ENCODE measurements at places on chromosomes 3 and 15.
A peak's percentile ranks its signal among the peaks of the same experiment; 100 is the strongest.

DNA sequence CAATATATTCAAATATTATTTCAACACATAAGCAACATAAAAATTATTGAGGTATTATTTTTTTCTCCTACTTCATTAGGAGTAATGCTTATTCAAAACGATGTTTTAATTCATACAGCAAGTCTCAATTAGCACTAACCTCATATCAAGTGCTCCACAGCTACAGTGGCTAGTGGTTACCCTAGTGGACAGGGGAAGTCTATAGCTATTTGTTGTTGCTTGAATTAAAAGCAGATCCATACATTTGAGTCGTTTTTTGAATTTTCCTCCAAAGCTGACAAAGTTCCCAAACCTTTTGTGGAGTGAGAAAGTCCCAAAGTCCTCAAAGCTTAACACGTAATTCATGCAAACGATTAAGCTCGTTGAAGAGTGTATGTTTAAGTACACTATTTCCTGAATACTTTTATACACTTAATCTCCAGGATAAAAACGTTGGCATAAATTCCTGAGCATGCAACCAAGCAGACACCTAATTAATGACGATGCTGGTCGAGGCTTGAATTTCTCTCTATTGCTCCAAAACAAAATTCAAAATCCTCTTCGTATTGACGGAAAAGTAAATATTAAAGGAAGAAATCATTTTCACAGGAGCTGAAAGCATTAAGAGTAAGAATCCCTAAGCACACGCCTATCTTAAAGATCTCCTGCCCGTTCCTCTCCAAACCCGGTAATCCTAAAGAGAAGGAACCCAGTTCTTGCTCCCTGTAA lies 985 bp downstream of the VPS13C start:
- DNase-seq, result no peak

GRCh38 chr3:62229908-62230307 lies 143.4 kb downstream of the FEZF2 start:
- DNase-seq, result peak; percentile 3

GRCh38 chr15:78407608-78408354 lies 30.2 kb upstream of the IREB2 start:
- no peak for DNase-seq

GRCh38 chr3:192273697-192274010 lies 453.7 kb downstream of the FGF12 start:
- DNase-seq, result no peak

DNA sequence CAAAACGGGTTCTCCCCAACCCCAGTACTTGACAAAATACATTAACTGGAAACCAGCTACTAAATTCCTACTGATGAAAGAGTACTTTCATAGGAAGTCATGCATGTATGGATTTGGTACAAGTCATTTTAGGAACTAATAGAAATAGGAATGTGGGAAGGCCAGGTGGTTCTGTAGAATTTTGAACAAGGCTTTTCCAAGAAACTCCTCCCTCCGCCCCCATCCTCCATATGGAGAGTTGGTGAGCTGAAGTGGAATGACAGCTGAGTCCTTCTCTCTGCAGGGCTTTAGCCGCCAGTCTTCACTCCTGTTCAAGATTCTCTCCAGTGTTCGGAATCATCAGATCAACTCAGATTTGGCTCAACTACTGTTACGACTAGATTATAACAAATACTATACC lies 33.2 kb downstream of the TUBGCP4 start:
- DNase-seq, result no peak

GRCh38 chr3:171732756-171733155 lies 77.5 kb downstream of the PLD1 start:
- DNase-seq, result no peak

GRCh38 chr3:128062033-128062745 lies 10.0 kb downstream of the SEC61A1 start:
- no peak for DNase-seq

DNA sequence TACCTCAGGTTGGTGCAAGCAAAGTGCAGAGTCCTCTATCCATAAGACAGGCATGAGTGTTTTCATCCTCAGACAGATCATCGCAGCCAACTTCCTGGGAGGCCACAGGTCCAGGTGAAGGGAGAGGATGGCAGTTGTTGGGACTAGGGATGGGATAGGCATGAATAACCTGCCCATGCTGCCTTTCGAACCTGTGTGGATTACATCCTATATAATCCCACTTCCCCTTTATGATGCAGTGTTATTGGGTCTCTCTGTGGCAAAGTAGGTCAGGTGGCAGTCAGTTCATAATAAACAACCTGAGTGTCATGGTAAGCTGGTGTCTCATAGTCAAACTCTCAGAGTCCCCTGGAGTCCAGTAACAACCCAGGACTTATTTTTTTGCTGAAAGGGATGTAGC lies 40.4 kb downstream of the CCR3 start:
- DNase-seq, result no peak

GRCh38 chr3:60703008-60703407 lies 548.2 kb downstream of the FHIT start:
- no peak for DNase-seq

GRCh38 chr3:58522759-58523425 lies 14.1 kb downstream of the ACOX2 start:
- DNase-seq, result no peak

DNA sequence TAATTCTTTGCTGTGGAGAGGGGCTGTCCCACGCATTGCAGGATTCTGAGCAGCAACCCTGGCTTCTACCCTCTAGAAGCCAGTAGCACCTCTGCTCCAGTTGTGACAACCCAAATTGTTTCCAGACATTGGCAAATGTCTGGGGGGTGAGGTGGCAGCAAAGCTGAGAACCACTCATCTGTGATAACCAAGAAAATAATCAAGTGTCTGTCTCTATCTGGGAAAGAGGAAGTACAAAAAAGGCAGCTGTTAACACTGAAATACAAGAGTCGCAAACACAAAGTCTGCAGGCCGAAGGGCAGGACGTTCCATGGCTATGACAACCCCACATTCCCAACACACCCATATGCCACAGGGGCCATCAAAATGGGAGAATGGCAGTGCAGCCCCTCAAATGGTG lies 42.2 kb upstream of the GNB5 start:
- no peak for DNase-seq

DNA sequence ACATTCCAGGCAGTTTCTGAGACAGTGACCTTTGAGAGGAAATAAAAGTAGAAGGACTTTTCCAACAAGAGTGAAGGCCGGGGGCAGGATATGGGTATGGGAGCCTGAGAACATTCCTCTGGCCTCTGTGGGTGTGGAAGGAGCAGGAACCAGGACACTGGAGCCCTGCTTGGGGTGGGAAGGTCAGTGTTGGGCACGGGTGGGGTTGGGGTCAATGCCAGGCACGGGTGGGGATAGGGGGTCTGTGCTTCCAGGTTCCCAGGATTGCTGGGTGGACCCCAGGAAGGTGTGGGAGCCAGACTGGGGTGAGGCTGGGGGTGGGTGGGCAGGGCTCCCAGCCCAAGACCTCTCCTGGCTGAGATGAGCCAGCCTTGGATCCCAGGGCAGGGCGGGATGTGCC lies 163.5 kb downstream of the NSMCE3 start:
- DNase-seq, result no peak

GRCh38 chr3:133860519-133860918 lies 35.2 kb downstream of the RAB6B start:
- no peak for DNase-seq

DNA sequence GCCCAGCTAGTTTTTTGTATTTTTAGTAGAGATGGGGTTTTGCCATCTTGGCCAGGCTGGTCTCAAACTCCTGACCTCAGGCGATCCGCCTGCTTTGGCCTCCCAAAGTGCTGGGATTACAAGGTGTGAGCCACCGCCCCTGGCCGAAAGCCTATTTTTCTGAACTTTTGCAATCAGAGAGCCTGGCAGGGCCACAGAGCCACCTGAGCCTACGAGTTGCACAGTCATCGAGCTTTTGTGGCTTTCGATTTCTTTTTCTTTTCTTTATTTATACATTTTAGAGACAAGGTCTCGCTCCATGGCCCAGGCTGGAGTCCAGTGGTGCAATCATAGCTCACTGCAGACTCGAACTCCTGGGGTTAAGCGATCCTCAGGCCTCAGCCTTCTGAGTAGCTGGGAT lies 140.4 kb downstream of the NSMCE3 start:
- DNase-seq, result no peak

DNA sequence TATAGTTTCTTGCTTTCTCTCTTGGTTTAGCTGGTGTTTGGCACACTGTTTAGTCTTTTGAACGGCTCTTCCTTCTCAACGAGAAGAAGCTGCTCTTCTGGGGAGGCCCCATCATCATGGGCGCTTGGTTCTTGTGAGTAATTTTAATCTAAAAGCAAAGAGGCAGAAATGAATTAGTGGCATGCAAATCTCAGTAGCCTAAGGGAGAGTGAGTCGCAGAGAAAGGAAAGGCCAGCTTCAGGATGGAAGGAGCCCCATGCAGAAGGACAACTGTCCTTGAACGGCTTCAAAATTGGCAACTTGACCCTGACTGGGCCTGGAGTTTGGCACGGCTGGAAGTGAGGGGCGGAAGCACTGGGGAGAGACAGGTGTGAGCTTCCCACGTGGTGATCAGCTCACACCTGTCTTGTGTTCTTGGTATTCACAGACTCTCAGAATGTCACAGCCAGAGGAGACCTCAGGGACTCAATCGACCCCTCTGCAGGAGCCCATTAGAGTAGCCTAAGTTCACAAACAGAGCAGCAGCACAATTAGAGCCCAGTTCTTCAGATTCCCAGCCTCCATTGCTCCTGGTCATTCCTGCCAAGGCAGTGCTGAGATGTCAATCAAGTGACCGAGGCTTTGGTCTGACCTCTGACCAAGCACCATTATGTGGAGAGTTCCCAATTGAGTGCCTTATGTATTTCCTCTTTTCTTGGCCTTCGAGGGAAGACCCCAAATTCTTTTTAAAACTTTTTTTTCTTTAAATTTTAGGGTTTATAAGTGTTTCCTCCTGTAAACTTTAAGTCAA lies 41.3 kb upstream of the ETV5 start:
- no peak for DNase-seq

GRCh38 chr3:127206154-127206553 lies 13.2 kb downstream of the PRR23E start:
- no peak for DNase-seq

DNA sequence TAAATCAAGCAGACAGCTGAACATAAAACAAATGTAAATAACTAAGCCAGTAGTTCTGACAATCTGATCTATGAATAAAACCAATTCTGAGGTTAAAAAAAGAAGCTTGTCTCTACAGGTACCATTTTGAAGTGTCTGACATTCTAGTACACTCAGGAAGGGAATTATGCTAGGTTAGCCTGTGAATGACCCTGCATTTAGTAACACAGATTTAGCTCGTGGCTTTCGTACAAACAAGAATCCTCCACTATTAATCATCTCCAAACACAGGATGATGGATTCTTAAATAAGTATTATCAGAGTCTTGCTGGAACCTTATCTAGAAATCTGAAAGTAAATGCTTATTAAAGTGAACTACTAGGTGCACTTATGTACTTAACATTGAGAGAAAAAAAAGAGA lies 1120.1 kb downstream of the ROBO1 start:
- DNase-seq, result no peak

DNA sequence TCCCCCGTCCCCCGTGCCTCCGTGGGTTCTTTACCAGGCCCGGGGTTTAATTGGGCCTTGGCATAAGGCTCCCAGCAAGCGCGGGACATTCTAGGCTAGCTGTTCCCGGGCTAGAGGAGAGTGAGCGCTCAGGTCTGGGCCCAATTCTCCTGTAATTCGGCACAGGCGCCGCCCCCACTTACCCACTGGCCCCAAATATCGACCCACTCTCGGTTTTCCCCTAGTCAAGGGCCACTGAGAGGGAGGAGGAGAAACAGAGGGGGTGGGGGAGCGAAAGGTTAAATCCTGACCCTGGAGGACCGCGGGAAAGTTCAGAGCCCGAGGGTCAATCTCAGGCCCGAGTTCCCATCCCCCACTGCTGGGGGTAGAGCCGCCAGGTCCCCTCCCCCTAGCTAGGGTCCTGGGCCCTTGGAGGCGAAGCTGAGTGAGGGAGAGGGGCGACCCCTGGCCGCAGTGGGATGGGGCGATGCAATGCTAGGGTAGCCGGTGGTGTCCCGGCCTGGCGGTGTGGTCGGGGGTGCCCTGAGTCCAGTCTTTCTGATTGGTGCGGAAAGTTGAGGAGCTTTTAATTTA lies 8.5 kb upstream of the ONECUT1 start:
- DNase-seq, result peak; percentile 70

- no peak for DNase-seq
Observed at GRCh38 chr3:33287672-33288282, 10.5 kb downstream of the FBXL2 start.

GRCh38 chr3:181739628-181740027 lies 27.9 kb downstream of the SOX2 start:
- no peak for DNase-seq

DNA sequence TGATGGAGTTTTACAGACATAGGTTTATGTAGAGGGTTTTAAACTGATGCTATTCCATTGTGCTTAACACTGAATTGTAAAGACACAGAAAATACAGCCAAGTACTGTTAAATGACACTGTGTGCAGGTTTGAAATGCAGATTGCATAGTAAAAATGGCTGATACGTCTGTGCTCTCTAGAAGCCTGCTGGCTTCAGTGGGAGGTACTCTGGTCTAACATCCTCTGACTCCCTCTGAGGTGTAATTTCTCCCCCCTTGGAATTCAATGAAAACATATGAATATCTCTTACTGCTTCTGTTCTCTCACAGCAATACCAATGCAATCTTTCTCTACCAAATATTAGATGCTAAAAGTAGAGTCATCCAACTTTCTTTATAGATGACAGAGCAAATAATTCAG lies 176.6 kb downstream of the SLC9A9 start:
- no peak for DNase-seq

GRCh38 chr15:88187195-88187594 lies 69.3 kb downstream of the NTRK3 start:
- no peak for DNase-seq

- no peak for DNase-seq
Observed at GRCh38 chr3:16050641-16051467, 123.6 kb upstream of the GALNT15 start.

DNA sequence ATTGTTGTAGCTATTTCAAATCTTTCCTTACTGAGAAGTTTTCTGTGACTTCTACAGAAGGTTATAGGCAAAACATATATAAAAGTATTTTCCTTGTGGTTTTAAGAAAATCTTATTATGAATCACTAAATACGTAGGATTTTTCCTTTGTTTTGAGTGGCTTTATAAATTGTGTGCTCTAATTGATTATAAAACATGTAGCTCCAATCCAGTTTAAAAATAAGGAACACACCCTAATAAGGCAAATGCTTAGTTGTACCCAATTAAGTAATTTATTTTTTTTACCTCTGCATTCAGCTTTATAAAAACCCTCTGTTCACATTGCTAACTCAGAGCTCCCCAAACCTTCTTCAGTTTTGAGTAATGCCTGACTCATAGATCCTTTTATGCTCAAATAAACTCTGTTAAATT lies 408.0 kb downstream of the NAALADL2 start:
- no peak for DNase-seq

DNA sequence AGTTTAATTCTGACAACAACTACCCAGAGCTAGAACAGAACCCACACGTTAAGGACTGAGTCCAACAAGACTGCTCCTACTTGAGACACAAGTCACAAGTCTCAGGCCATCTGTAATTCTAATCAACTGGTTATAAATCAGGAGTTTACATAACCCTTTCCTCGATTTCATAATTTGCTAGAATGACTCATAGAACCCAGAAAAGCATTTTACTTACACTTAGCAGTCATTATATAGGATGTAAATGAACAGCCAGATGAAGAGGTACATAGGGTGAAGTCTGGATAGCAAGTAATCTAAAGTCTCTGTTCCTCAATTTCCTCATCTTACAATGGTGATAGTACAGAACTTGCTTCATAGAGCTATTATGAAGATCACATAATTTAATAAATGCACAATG lies 1018.2 kb downstream of the DIPK2A start:
- no peak for DNase-seq
